Esophagus muscularis mucosa (tissue), 4 donors: ENCODE measurements at places on chromosomes 7 and 10. TPM values are rescaled to one million over a fixed set of nuclear protein-coding genes. Genes with fewer than 3 reads are reported as not detected.

The CTTNBP2 gene
- total RNA-seq: 15.3 TPM

The HILPDA gene
- 5.3 TPM for total RNA-seq

DNA sequence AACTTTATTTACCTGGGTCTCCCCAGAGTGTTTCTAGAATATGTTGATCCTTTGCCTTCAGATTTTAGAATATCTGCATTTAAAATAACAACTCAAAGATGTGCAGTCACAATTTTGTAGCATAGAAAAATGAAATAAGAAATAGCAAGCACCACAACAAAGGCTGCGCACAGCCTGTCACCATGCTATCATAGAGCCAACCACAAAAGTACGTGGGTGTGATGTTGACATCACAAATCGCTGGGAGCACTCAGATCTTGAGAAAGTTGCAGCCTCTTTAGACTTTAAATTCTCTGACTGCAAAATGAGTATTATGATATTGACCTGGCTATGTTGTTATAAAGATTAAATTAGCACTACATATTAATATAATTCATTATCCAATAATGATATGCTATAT lies 177.9 kb downstream of the TNS3 start:
- DNase-seq: no peak

The GIMAP4 gene
- 18.3 TPM for total RNA-seq

GRCh38 chr7:140304191-140304799 lies 94.0 kb downstream of the SLC37A3 start:
- DNase-seq: no peak

The CLEC5A gene
- 0.42 TPM for total RNA-seq

DNA sequence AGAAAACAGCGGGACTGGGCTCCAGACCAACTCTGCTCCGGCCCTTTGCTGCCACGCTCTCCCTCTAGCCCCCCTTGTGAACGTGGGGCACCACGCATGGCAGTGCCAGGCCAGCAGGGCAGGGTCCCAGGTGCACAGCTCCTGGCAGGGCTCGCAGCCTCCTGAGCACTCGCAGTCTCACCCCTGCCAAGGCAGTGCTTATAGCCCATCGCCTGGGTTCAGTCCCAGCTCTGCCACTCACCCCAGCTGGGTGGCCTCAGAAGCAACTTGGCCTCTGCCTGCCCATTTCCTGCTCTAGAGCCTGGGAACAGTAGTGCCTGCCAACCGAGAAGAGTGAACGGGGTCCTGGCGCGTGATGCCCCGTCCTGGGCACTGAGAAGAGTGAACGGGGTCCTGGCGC lies 36.3 kb downstream of the CFAP46 start:
- DNase-seq: no peak

The SHTN1 gene
- 5.5 TPM for total RNA-seq

The INSYN2A gene
- total RNA-seq: 0.52 TPM

The GJD4 gene
- not detected for total RNA-seq

DNA sequence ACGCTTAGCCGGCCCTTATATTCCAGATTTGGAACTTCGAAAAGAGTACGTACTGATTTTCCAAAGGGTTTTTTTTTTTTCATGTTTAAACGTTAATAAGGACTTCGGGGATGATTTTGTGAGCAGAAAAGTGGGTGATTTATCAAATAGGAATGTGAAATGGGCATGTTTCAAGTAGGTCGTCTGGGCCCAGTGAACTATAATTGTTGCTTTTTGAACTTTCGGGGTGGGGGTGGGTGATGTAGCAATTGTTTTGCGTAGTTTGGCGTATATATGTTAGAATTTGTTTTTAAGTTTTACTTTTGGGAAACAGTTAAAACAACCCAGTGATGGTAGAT lies 299 bp upstream of the PBLD start:
- DNase-seq: no peak

DNA sequence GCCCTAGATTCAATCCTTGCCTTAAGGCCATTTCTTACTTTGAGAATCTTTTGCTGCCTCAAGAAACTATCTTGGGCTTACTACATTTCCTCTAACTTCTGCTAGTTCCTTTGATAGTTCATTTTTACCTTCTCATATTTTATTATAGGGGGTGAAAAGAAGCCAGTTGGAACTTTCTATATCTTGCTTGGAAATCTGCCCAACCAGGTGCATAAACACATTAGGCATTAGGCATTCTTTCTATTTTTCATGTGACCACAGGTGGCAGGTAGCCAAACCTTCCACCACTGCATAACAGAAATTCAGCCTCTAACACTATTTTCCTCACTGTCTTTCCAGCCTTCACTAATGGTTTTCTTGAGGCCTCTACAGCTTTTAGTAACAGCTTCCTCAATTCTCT lies 300.0 kb upstream of the SP8 start:
- no peak for DNase-seq

DNA sequence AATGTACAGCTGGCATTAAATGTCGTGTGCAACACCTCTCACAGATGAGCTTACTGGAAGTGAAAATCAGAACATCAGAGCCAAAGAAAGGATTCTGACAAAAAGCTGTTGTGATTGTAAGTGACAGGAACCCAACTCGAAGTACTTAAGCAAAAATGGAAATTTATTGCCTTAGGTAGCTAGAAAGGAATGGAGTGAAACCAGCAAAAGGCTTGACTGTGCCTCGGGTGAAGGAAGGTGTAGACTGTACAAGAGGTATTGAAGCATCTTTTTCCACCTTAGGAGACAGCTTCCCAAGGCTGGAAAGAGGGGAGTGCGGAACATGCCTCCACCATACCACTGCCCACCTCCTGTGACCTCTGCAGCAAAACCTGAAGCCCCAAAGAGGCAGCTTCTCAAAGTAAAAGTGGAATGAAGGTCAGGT lies 27.3 kb upstream of the ITGB1 start:
- no peak for DNase-seq

The ELMO1 gene
- total RNA-seq: 31.1 TPM

The HMX2 gene
- not detected for total RNA-seq

The NXPH1 gene
- total RNA-seq: not detected

The NOS3 gene
- total RNA-seq: 19.0 TPM

The CYP17A1 gene
- total RNA-seq: not detected

DNA sequence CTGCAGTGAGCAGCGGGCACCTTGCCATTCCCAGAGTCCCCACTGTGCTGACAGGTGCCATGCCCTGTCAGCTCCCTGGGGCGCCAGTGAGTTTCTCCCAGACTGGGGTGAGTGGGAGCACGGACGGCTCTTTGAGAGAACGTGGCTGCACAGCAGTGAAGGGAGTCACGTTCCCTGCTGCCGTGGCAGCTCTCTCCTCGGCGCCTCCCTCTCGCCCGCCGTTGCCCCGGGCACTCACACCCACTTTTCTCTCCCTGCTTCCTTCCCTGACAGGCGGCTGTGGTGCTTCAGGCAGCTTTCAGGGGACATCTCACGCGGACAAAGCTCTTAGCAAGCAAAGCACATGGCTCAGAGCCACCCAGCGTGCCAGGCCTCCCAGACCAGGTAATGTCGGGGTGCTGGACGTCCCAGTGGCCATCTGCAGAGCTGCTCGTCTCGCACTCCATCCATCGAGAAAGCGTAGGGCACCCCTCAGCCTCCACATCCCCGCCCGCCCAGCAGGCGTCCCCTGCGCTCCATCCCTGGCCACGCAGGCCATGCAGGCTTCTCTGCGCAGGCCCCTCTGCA lies 27.1 kb upstream of the TTYH3 start:
- no peak for DNase-seq

GRCh38 chr10:91033324-91033950 lies 112.5 kb upstream of the ANKRD1 start:
- no peak for DNase-seq

DNA sequence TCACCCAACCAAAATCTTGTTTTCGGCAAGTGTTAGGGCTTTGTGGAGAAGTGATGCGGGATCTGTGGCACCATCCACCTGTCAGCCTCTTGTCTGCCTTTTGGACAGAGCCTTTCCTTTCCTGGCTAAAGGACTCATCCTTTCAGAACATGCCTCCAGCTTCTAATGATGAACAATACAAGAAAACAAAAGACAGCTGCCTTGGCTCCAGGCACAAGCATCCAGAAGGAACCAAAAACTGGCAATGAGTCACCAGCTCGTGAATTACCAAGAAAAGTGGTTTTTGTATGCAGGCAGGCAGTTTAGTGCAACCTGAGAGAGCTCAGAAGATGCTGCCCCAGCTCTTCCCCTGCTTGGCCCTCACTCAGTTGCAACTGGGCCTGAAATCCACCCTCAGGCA lies 84.6 kb upstream of the NAMPT start:
- no peak for DNase-seq

- DNase-seq: no peak
These were observed 49.0 kb upstream of the BAMBI start for GRCh38 chr10:28628184-28628893.

DNA sequence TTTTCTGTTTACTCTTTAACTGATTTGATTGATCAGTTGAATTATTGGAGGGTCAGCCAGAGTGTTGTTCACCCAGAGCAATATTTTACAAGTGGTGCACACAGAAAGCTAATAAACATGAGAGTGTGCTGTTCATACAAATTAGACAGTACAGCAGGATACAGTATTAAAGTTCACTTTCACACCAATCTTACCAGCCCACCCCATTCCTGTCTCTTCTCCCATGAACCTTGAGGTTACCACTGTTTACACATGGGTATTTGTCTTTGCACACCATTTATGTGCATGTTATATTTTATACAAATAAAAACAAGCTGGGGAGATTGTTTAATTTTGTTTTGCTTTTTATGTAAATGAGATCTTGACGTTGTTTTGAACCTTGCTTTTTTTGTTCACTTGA lies 6.5 kb downstream of the CALU start:
- DNase-seq: peak; percentile 21

- DNase-seq: no peak
These were observed 53.3 kb downstream of the ZMYND11 start for GRCh38 chr10:188546-188945.
